ENCODE measurements at places on chromosomes 1 and 21.

DNA sequence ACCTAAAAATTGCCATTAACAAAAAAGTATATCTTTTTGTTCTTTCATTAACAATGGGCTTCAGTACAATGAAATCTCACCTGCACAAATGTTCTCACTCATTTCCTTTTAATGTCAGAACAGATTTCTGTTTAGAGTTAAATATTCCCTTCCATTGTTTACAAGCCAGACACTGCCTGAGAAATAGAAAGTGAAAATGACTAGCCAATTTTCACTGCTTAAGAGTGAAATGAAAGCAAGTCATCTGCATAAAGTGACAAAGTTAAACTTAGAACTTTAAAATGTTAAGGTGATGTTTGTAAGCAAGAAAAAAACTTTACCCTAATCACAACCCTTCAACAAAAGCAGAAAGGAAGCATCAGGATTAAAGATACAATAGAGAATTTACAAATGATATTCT is 27.5 kb downstream of the COA6 start:
- no peak for DNase-seq

DNA sequence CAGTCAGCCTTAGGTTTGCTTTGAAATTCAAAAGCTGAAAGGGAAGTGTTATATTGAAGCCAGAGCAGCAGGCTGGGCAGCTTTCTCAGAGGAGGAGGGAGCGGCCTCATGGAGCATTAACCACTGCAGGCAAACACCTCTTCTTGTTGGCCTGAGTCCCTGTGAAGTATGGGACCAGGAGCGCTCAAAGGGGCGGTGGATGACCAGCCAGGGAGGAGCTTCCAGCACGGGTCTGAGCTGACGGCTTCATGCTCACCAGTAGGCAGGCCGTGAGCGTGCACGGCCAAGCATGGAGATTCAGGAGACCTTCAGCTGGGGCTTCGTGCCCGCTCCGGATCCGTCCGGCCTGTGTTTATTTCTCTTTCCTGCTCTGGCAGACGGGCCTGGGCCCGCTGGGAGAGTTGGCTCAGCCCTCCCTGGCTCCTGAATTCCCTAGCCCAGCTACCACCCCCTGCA is 245.2 kb downstream of the TRABD2B start:
- DNase-seq, result no peak

DNA sequence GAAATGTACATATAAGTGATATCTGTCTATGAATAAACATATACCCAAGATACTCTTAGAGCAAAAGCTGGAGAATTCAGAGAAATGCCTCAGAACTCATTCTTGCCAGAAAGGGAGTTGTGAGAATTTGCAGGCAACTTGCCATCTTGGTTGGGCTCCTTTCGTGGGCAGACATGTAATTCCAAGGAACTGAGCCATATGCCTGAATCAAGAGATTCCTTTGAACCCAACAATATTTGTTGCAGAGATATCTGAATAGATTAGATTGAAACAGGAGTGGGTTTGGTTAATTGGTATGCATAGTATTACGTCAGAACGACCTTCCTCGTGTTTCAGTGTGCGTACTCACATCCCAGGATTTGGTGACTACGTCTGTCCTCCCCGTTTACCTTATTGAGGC is 67.0 kb downstream of the TGFB2 start:
- DNase-seq, result no peak

GRCh38 chr1:40004857-40005256 is 35.7 kb upstream of the CAP1 start:
- DNase-seq, result no peak

DNA sequence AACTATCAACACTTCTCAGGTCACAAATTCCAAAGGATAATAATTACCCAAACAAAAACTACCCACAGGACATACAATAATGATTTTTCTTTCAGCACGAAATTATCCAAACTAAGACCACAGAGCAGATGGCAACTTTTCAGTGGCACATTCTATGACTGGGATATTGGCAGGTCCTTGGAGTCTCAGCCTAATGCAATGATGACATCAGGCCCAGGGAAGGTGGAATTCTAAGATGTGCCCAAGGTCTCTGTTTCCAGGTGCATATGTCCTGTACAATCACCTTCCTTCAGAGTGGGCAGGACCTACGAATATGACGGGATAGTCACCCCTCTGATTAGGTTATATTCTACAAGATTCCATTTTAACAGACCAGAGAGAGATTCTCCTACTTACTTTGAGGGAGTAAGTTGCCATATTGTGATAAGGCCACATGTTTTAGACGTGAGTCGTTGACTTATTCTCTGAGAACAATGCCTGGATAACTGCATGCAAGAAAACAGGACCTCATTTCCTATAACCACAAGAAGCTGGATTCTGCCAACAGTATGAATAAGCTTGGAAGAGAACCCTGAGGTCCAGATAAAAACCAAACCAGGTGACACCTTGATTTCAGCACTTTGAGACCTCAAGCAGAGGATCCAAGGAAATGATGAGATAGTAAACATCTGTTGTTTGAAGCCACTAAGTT is 69.9 kb downstream of the ZC3H11B start:
- no peak for DNase-seq

DNA sequence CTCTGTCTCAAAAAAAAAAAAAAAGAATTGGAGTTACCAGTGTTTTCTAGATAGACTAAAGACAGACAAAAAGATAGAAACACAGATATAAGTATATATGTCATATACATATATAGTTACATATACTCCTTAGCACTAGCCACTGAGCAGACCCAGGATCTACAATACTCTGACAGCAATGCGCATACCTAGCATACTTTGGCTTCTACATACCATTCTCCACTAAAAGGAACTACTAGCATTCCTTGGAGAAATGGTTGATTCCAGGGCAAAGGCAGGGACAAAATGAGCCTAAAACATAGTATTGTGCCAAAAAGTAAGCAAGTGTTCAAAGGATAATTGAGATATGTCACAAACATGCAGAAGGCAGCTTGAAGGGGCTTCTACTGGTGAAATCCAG is 22.7 kb downstream of the SYNJ1 start:
- no peak for DNase-seq

- DNase-seq, result no peak
These were observed 10.2 kb downstream of the KLHL21 start for GRCh38 chr1:6592441-6592840.

- DNase-seq, result no peak
These were observed 11.3 kb downstream of the RWDD2B start for GRCh38 chr21:29007810-29008209.

DNA sequence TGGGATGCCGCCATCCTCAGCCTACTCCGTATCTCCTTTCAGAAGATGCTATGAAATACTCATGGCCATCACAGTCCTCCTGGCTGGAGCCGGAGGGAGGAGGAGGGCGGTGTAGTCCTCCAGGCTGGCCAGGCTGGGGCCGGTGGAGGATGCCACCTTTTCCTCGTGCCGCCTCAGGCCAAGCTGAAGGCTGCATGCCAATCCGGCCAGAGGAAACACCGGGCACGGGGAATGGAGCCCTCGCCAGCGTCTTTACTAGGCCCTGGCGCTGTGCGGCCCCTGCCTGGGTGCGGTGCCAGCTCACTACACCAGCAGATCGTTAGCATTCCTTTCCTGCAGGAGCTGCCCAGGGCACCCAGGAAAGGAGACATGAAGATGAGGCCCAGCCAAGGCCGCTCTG is 70.1 kb downstream of the CASZ1 start:
- DNase-seq, result no peak

- no peak for DNase-seq
These were observed 321.0 kb downstream of the PLPP3 start for GRCh38 chr1:56258371-56258770.

Data from CD4-positive, alpha-beta T cell treated with Interferon gamma for 1 hour (primary cell).